ENCODE measurements at places on chromosomes 12 and 14.

- no peak for ATAC-seq
- H3K27ac ChIP-seq: no peak overlapping the region
- H3K36me3 ChIP-seq: no peaks in the 10 kb centered on the region
- no peaks in the 10 kb centered on the region for H3K4me1 ChIP-seq
Observed at GRCh38 chr14:37903343-37904191, 304.1 kb upstream of the SSTR1 start.

- no peak overlapping the region for H3K4me3 ChIP-seq
- H3K4me1 ChIP-seq: no peaks in the 10 kb centered on the region
- no peak overlapping the region for H3K27ac ChIP-seq
- ATAC-seq: no peak
- no peaks in the 10 kb centered on the region for H3K36me3 ChIP-seq
Observed at GRCh38 chr14:55749201-55749812, 169.3 kb downstream of the KTN1 start.

DNA sequence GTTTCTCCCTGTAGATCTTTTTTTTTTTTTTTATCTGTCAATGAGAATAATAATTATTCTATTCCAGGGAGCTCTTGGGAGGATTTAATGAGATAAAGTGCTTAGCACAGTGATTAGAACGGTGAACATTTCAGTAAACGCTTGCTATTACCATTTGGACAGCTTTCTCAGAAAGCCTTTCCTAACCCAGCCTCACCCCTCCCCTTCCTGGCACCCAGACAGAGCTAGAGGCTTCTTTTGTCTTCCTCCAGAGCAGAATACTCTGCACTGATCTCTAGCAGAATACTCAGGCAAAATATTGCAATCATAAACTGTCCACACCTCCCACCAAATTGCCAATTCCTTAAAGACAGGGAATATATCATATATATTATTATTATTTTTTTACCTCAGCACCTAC, 66.6 kb downstream of the ERGIC2 start:
- H3K27me3 ChIP-seq: no peaks in the 10 kb centered on the region
- ATAC-seq: no peak
- H3K4me1 ChIP-seq: peaks cover 11% of the 10 kb centered on the region
- peaks cover 5% of the 10 kb centered on the region for H3K36me3 ChIP-seq

- peaks cover 45% of the 10 kb centered on the region for H3K27me3 ChIP-seq
- H3K4me1 ChIP-seq: peaks cover 14% of the 10 kb centered on the region
- no peak for ATAC-seq
Observed at GRCh38 chr14:50943261-50943942, 881 bp downstream of the PYGL start.

DNA sequence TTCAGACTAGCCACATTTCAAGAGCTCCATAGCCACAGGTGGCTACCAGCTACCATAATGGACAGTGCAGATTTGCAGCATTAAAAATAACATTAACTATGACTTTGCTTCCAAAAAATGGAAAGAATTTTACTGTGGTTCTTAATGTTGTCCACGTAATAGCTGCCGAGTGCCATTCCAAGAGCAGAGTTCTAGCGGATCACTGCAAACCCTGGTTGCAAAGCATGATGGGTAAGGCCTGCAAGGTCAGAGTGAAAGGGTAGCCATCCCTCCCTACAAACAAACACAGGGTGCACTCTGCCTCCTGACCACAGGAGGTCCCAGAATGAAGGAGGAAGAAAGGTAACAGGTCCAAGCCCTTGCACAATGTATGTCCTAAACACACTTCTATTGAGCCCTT, 157.6 kb downstream of the DPF3 start:
- no peak for ATAC-seq
- H3K4me3 ChIP-seq: no peak overlapping the region
- H3K27ac ChIP-seq: no peak overlapping the region

DNA sequence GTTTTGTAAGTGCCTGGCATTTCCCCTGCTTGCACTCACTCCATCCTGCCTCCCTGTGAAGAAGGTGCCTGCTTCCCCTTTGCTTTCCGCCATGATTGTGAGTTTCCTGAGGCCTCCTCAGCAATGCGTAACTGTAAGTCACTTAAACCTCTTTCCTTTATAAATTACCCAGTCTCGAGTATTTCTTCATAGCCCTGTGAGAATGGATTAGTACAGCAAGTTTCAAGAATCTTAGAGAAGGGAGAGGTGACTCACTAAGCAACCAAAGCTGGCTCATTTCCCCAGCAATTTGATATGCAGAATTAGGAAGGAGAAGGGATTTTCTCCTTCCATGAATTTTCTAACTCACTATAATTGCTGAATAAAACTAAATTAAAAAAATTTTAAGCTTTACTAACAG, 251.0 kb upstream of the FOXG1 start:
- H3K36me3 ChIP-seq: no peaks in the 10 kb centered on the region
- H3K4me1 ChIP-seq: no peaks in the 10 kb centered on the region
- no peak for ATAC-seq
- H3K4me3 ChIP-seq: no peak overlapping the region
- no peak overlapping the region for H3K27ac ChIP-seq

- H3K4me3 ChIP-seq: no peak overlapping the region
- H3K4me1 ChIP-seq: peaks cover 29% of the 10 kb centered on the region
- H3K36me3 ChIP-seq: peaks cover 85% of the 10 kb centered on the region
Observed at GRCh38 chr14:92973261-92973797, 50.4 kb downstream of the CHGA start.

GRCh38 chr12:3216726-3217682, 139.8 kb downstream of the TSPAN9 start:
- ATAC-seq: no peak
- H3K4me1 ChIP-seq: peaks cover 38% of the 10 kb centered on the region
- H3K27me3 ChIP-seq: peaks cover 17% of the 10 kb centered on the region
- H3K36me3 ChIP-seq: no peaks in the 10 kb centered on the region
- H3K4me3 ChIP-seq: no peak overlapping the region
- H3K27ac ChIP-seq: no peak overlapping the region

DNA sequence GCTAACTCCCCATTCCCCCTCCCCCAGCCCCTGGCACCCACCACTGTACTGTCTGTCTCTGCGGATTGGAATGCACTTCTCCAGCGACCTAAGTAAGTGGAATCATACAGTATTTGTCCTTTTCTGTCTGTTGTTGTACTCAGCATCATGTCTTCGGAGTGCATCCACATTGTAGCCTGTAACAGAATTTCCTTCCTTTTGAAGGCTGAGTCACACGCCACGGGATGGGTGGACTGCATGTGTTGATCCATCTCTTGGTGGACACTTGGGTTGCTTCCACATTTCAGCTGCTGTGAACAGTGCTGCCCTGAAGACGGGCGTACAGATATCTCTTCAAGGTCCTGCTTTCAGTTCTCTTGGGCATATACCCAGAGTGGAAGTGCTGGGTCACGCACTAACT, 34.4 kb downstream of the DDX51 start:
- peaks cover 34% of the 10 kb centered on the region for H3K36me3 ChIP-seq
- H3K4me3 ChIP-seq: no peak overlapping the region
- no peaks in the 10 kb centered on the region for H3K27me3 ChIP-seq
- H3K4me1 ChIP-seq: no peaks in the 10 kb centered on the region

DNA sequence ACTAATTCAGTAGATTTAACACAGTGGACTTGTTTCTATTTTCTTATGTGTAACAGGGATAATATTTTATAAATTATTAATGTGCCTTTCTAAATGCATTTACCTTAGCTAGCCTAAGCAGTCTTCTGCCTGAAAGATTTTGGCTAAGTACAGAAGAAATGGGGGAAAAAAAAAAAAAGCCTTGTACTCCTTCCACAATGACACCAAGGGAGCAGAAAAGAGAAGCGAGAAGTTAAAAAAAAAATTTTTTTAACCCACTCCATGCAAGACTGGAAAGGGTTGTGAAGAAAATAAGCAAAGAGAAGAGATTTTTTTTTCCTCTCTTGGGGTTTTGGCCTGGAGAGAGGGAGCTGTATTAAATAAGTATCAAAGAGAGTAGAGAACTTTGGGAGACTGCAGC, 28.7 kb downstream of the NELL2 start:
- H3K27ac ChIP-seq: peak overlapping the region; percentile 81
- ATAC-seq: peak; percentile 67
- H3K27me3 ChIP-seq: no peaks in the 10 kb centered on the region
- no peaks in the 10 kb centered on the region for H3K36me3 ChIP-seq

GRCh38 chr14:55701638-55702037, 121.6 kb downstream of the KTN1 start:
- ATAC-seq: peak; percentile 89
- H3K27ac ChIP-seq: no peak overlapping the region
- no peaks in the 10 kb centered on the region for H3K27me3 ChIP-seq
- peaks cover 15% of the 10 kb centered on the region for H3K4me1 ChIP-seq
- no peak overlapping the region for H3K4me3 ChIP-seq

DNA sequence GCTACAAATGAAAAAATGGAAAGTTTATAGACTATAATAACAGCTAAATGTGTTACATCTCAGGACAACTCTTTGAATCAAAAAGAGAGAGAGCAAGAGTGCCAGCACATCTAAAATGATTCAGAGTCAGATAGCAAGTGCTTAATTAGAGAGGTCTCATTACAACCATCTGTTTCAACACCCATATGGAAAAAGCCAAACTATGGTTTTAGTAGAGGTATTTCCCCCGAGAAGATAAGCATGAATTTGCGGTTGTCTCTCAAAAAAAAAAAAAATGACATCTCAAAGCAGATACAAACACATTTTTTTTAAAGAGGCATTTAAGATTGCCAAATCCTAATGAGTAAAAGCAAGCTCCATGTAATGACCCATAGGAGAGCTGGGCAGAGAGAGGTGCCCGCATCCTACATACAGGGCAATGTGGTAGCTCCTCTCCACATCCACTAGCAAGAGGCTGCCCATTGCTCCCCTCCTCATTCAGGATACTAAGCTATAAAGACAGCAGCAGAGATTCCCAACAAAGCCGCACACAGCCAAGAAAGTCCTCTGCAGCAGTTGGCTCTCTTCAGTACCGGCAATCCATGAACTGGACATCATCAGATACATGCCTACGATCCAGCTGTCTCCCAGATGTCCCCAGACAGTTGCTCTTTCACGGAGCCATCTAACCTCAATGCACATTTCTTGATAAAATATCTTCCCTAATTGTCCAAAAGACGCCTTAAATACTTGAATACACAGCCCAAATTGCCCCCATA, 100.4 kb downstream of the EFCAB11 start:
- no peaks in the 10 kb centered on the region for H3K4me1 ChIP-seq
- no peaks in the 10 kb centered on the region for H3K36me3 ChIP-seq
- H3K4me3 ChIP-seq: no peak overlapping the region

- no peaks in the 10 kb centered on the region for H3K27me3 ChIP-seq
- no peaks in the 10 kb centered on the region for H3K4me1 ChIP-seq
- ATAC-seq: no peak
- no peak overlapping the region for H3K4me3 ChIP-seq
- no peaks in the 10 kb centered on the region for H3K36me3 ChIP-seq
Observed at GRCh38 chr14:60238955-60239354, 10.1 kb upstream of the PPM1A start.

- no peak for ATAC-seq
- no peak overlapping the region for H3K27ac ChIP-seq
- no peaks in the 10 kb centered on the region for H3K4me1 ChIP-seq
- H3K4me3 ChIP-seq: no peak overlapping the region
Observed at GRCh38 chr12:1962051-1963020, 41.9 kb downstream of the DCP1B start.

DNA sequence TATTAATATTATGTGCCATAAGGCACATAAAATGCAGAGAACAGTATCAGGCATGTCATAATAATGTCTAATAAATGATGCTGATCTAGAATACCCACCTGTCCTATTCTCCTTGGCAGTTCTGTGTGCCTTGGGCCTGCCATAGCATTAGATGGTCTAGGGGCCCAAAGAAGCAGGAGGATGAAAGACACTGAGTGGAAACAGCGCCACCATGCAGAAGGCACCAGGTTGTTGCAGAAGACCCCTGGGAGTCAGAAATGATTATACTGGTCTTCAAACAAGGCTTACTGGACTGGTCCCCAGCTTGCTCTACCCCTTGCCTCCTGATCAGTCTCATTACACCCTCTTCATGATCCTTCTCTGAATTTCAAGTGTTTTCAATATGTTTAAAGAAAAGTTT, 353.3 kb downstream of the GRIN2B start:
- no peaks in the 10 kb centered on the region for H3K4me1 ChIP-seq
- H3K4me3 ChIP-seq: no peak overlapping the region
